ENCODE measurements at places on chromosomes 16 and 17.

DNA sequence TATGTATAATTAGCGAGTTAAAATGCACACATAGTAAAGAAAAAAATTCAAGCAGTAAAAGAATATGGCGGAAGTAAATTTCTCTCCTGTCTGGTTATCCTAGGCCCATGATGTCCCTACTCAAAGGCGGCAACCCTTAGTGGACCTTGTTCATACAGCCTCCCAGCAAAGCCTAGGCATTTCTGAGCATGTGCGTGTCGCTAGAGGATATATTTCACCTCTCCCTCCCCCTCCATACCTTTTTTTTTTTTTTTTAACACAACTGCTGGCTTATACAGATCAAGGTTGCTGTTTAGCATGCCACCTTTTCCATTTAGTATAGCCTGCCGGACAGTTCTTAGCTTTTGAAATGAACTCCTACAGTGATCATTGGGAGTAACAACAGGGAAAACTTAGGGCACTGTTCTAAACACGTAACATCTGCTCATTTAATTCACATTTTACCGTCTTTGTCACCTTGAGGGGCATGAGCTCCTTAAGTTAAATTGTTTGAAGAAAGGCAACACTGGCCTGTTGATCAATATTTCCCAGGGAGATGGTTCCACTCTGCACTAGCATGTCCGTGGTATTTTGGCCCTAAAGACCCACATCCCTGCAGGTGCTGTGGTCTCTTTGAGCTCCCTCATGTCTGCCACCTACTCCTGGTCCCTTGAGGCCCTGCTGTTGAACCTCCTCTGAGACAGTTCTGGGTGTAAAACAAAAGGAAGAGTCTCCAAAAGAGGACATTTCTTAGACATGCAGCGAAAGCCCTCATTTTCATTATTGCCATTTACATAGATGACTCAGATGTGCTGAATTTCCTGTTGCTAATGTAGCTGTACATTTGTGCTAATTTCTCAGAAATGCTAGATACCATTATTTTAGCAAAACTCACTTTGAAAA is 4.1 kb upstream of the TNFRSF13B start:
- no peak for DNase-seq

DNA sequence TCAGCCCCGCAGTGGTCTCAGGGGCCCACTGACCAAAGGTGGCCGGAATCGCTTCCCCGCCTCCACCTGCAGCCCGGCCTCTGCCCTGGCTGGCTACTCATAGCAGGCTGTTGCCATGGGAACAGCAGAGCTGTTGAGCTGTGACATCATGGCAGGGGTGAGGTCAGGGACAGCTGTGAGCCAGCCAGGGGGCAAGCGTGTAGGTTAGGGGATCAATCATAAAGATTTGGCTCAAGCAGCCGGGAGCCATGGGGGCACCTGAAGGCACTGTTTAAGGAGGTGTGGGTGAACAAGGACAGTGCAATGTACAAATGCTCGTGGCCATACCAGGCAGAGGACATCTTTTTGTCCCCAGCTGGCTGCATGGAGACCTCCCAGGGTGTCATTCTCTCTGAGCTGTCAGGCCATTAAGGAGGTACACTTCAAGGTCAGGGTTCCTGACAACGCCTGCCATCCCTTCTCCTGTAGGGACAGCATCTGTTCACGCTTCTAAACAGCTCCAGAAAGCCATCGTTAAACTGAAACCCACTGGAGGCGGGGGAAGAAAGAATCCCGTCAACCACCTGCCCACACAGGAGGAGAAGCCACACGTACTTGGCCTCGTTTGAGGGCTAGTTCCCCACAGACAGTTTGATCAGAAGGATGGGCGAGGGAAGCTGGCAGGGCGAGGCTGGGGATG is at the start of gene CEP295NL:
TSS of gene CEP295NL (minus strand) at position 101 of the 679 bp plus-strand sequence. CDS start 1,373 bp downstream, outside the sequence.
- no peak for DNase-seq

DNA sequence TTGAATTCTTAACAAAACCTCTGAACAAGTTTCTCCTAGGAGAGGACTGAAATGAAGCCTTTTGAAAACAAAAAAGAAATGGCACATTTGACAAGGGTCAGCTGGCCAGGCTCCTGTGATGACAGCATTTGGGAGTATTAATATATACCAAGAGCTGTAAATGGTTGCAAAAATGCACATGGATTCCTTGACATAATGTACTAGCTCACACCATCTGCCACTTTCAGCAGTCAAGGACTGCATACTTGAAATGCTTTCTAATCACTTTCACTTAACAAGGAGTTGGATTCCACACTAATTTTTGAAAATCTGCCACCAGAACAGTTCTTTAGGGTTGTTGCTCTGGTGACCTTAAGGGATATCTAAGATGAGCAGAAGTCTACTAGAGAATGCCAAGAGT is 236.7 kb upstream of the TOX3 start:
- DNase-seq, result no peak

DNA sequence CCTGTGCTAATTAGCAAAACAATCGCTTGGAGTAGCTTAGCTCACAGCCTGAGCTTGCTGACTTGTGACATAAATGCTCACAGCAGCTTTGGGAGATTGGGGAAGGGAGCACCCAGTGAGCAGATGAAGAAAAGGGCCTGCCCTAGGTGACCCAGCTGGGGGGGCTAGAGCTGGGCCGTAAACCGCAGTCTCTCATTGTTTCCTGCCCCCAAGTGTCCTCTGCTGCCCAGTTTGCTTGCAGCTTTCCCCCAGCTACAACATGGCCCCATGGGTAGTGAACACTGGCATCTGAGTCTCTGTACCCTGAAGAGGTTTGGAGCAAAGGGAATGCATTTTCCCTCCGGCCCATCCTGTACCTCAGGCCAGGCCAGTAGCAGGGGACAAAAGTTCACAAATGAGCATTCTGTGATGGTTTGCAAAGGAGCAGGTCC is 349.4 kb downstream of the SLC39A11 start:
- DNase-seq, result no peak

GRCh38 chr16:84562174-84562815 is 55.6 kb downstream of the COTL1 start:
- DNase-seq, result no peak

DNA sequence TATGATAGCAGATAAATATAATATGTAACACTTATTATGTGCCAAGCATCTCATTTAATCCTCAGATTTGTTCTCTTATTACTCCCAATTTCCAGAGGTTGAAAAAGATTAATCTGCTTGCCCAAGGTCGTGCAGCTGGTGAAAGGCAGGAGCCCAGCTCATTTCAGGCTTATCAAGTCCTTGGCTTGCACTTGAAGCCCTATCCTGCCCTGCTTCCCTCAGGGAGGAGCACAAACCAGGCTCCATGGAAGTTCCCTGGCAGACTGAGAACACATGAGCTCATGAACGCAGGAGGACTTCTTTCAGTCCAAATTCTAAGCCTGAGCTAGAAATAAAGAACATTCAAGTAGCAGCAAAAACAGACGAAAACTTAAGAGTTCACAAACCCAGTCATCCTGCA is 74.8 kb downstream of the USP31 start:
- no peak for DNase-seq

GRCh38 chr16:35736546-35736945 is 2277.1 kb downstream of the TP53TG3F start:
- DNase-seq, result no peak

DNA sequence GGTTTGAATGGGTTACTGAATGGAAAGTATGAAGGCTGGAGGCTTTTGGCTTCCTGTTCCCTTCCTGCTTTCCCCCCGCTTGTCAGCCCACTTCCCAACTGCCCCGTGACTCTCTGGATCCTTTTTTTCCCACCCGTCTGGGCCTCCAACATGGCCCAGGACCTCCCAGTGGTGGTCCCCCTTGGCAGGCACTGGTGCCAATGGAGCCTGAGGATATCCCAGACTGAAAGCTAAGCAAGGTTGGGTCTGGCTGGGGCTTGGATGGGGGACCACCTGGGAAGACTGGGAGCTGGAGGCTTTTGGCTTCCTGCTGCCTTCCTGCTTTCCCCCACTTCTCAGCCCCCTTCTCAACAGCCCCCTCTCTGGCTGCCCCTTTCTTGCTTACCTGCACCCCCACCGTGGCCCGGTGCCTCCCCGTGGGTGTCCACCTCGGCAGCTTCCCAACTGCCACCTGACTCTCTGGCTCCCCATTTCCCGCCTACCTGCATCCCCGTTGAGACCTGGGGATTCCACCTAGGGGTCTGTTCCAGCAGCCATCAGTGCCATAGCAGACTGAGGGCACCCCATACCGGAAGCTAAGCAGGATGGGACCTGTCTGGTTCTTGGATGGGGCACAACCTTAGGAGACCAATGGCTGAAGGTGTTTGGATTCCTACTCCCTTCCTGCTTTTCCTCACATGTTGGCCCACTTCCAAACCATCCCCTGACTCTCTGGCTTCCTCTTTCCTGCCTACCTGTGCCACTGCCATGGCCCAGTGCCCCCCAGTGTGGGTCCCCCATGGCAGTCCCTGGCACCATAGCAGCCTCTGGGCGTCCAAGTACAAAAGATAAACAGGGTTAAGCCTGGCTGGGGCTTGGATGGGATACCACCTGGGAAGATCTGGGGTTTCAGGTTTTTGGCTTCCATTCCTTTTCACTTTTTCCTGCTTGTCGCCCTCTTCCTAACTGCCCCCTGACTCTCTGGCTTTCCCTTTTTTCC is 2295.3 kb downstream of the TP53TG3F start:
- DNase-seq, result no peak

DNA sequence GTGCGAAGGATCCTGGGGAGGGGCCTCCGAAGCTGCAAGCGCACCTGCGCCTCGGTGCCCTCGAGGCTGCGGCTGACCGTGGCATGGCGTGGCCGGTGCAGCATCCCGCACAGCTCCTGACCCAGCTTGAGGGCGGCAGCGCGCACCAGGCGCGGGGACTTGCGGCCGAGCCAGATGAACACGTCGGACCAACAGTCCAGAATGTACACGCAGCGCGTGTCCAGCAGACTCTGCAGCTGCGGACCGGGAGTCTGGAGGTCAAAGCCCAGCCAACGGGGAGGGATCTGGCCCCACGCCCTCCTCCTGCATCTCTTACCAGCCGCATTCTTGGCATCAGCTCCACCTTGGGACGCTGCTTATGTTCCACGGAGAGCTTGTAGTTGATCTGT is 10.9 kb downstream of the FLII start:
- DNase-seq, result no peak

DNA sequence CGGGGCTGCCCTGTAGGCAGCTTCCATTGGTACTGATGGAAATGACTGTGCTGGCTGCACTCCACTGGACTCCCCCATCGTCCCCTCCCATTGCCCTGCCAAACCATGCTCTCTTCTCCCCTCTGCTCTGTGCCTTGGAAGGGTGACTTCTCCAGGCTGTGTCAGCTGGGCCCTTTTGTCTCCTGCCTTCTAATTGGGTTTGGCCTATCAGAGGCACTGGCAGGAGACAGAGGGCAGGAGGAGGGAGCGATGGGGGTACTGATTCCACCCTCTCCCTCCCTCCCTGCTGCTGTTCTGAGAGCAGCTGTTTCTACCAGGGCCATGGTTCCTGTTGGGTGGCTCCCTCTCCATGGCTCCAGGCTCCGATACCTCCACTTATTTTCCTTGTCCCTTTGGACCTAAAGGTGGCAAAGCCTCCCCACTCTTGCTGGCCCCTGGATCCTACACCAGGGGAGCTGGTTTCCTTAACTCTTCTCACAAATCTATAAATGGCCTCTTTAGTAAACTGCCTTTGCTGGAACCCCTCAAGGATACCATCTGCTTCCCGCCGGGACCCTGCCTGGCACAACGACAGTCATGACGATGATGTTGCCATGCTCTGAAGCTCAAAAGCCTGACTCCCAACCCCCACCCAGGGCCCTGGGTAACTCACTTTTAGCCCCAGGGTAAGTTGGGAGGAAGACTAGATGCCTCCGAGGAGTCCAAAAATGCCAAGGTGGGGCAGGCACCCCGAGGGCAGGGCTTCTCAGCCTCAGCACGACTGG is 123.8 kb upstream of the RPL38 start:
- DNase-seq, result no peak

DNA sequence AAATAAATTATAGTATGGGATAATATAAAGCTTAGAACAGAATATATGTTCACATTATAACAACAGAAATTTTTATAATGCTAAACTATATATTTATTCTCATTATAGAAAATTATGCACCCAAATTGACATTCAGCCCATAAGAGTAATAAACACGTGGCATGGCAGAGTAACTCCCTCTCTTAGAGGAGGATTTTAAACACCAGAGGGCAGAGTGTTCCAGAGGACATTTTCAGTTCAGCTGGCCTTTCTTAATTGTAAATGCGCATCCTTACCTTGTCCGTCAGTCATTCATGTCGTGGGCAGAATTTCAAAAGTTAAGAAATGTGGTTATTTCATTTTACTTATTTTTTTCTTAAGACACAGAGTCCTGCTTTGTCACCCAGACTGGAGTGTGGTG is 147.1 kb downstream of the TANC2 start:
- DNase-seq, result no peak

- no peak for DNase-seq
These were observed 68.9 kb upstream of the KCNJ16 start for GRCh38 chr17:70006159-70006558.

- DNase-seq, result no peak
These were observed 74.4 kb upstream of the TANC2 start for GRCh38 chr17:62891659-62892058.

DNA sequence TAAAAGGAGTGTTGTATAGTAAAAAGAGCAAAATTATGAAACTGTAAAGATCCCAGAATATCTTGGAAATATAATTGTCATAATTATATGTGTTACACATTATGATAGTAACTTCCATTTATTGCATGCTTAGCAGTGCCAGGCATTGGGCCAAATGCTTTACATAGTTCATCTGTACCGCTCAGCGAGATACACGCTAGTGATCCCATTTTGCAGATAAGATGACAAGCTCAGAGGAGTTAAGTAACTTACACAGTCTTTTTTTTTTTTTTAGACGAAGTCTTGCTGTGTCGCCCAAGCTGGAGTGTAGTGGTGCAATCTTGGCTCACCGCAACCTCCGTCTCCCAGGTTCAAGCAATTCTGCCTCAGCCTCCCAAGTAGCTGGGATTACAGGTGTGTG is 6.8 kb upstream of the EZH1 start:
- DNase-seq, result no peak

DNA sequence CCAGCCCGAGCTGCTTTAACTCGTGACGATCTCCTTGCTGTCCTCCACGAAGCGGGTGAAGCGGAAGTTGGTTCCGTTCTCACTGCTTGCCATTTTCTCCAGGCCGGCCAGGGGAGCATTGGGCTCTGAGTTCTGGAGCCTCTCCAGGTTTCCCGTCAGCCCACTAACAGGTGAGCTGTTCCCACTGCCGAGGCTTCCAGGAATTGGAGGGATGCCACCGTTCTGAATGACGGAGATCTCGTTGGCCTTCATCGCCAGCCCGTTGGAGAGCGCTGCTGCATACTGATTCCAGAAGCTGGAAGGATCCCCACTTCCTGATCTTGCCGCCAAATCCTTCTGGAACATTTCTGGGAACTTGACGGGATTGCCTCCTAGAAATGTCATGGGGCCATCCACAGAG is 14.0 kb downstream of the SALL1 start:
- no peak for DNase-seq

DNA sequence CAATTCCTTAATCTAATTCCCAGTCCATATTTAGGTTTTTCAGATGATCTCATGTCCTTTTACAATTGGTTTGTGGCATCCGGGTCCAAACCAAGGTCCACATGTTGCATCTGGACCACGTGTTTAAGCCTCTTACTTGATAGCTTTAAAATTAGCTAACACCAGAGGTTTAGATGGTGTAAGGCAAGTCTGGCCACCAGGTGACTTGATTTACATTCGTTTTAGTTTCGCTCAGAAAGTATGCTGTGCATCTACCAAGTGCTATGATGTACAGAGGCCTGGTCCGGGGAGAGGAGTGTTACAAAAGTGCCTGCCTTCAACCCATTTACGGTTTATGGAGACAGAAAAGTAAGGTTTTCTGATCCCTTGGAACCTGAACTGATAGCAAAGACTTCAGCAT is 878 bp upstream of the DNAJA2 start:
- DNase-seq, result no peak

- peak; percentile 63 for DNase-seq
These were observed 24.9 kb downstream of the ACTG1 start for GRCh38 chr17:81487487-81488275.

- peak; percentile 34 for DNase-seq
These were observed 38.4 kb downstream of the UTP18 start for GRCh38 chr17:51298508-51299371.

Measured in bone marrow (tissue), 2 donors.